CD4-positive, alpha-beta T cell treated with Interleukin-15 for 4 hours (primary cell): ENCODE measurements at places on chromosomes 11 and 22.

- DNase-seq, result no peak
These were observed 214.3 kb downstream of the NXPE2 start for GRCh38 chr11:114892381-114893197.

- DNase-seq, result peak; percentile 29
These were observed 10.8 kb upstream of the OR51D1 start for GRCh38 chr11:4626207-4627099.

GRCh38 chr11:47001781-47002181 lies 65.2 kb downstream of the CSTPP1 start:
- DNase-seq, result no peak

DNA sequence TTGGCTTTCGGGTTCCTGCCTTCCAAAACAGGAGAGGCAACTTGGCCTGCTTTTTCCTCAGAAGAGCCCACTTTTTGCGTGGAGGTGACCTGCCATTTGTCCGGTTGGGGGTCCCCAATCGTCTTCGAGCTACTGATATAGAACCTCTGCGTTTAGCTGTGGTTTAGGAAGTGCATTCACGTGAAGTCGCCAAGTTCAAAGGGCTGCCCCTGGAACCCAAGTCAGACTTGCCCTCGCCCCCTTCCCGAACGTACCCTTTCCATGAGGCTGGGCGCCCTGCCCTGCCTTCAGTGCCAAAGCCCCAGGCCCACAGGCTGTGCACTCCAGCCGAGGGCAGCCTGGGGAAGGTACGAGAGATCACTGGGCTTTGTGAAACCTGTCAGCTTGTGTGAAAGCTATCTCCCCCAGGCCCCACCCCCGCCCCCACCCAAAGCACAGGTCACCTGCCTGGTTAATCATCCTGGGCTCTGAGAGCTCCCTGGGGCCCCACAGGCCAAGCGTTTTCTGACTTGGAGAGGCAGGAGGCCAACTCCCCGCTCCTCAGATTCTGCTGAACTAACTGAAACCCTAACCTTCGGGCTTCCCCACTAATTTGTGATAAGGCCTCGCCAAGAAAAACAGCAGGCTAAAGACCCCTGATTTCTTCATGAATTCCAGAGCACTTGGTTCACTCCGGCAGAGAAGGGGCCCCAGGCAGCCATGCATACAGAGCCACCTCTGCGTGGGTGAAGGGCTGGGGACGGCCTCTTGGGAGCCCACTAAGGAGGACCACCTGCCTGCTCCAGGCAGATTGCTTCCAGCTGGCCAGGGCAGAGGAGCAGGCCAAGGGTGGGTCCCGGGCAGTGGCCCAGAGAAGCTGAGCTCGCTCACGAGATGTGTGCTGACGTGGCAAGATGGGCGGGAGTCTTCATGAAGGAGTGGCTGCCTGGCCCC lies 25.8 kb upstream of the KCNQ1OT1 start:
- no peak for DNase-seq

DNA sequence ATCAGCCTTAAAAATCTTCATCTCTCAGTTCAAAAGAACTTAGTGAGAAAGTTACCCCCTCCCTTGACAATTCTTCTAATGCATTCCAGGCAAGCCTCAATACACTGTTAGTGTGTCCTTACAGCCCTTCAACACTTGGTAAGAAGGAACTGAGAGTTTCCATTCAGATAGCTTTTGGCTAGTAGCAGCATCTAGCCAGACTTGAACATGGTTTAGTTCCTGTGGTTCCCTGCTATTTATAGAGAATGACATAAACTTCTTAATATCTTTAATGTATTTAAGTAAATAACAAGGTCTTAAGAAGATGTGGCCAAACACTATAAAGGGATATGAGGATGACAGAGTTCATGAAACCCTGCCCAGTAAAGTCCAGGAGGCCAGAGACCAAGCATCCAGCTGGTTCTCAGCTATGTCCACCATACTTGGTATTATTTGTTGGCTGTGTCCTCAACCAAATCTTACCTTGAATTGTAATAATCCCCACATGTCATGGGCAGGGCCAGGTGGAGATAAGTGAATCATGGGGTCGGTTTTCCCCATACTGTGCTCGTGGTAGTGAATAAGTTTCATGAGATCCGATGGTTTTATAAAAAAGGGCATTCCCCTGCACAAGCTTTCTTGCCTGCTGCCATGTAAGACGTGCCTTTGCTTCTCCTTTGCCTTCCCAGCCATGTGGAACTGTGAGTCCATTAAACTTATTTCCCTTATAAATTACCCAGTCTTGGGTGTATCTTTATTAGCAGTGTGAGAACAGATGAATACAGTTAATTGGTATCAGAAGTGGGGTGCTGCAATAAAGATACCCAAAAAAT lies 132.4 kb downstream of the LARGE1 start:
- no peak for DNase-seq
